Stimulated activated CD4-positive, alpha-beta T cell treated with anti-CD3 and anti-CD28 coated beads, Interleukin-12 subunit alpha, Interleukin-12 subunit beta, amount 100 ng/mL, for 24 hours (primary cell): ENCODE measurements at places on chromosomes 6 and 20.

DNA sequence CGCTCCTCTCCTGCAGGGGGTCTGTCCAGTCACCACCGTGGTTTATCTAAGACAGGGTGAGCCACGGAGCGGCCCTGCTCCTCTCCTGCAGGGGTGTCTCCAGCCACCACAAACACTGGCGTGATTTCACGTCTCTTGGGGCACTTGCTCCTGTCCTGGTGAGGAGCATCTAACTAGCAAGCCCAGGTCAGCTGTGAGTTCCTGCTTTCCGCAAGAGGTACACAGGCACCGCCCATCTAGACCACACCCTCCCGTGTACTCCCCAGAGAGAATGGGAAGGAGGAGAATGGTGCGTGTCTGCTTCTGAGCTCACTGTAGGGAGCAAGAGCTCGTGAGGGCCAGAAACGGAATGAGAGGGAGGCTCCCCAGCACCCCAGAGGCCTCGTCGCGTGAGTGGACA is 40.7 kb downstream of the DACT2 start:
- no peak for DNase-seq

DNA sequence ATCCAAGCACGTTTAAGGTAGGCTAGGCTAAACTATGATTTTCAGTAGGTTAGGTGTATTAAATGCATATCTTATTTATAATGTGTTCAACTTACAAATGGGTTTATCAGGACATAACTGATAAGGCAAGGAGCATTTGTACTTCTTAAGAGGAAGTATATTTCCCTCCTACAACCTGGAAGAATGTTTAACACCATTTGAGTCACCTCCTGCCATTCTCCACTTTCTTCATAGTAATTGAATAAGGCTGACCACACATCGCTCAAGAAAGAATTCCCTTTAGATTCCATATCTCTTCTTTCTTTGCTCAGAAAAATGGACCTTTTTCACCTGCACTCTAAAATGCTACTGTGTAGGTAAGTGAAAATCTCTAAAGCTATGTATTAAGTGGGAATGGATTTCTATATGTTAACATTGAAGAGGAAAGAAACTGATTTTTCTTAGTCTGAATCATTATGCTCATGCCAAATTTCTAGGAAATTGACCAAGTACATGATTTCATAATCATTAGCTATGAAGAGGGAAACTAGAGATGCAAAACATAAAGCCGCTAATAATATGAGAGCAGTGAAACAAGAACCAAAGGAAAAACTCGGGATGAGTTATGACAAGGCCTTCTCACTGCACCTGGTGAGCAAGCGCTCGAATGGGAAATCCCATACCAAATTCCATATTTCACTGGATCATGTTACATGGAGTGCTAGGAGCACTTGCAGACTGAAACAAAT is 210.4 kb downstream of the ALDH8A1 start:
- DNase-seq: no peak

DNA sequence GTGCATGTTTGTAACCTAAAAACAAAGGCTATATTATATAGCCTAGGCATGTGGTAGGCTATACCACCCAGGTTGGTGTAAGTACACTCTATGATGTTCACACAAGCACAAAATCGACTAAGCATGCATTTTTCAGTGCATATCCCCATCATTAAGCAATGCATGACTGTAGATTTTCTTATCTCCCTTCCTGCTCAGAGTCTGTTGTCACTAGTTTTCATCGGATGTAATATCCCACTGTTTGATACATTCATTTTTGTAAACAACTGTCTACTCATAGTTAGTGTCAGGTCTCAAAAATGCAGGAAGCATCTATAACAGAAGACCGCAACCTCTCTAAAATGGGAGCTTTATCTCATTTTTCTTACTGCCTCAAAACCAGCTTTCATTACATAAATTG is 70.7 kb downstream of the GFRAL start:
- DNase-seq: no peak

- DNase-seq: no peak
Measured at GRCh38 chr6:132713352-132714134, at the start of gene VNN1. VNN1 (minus strand) TSS chr6:132714055; CDS start chr6:132714035, 20 bp downstream.

DNA sequence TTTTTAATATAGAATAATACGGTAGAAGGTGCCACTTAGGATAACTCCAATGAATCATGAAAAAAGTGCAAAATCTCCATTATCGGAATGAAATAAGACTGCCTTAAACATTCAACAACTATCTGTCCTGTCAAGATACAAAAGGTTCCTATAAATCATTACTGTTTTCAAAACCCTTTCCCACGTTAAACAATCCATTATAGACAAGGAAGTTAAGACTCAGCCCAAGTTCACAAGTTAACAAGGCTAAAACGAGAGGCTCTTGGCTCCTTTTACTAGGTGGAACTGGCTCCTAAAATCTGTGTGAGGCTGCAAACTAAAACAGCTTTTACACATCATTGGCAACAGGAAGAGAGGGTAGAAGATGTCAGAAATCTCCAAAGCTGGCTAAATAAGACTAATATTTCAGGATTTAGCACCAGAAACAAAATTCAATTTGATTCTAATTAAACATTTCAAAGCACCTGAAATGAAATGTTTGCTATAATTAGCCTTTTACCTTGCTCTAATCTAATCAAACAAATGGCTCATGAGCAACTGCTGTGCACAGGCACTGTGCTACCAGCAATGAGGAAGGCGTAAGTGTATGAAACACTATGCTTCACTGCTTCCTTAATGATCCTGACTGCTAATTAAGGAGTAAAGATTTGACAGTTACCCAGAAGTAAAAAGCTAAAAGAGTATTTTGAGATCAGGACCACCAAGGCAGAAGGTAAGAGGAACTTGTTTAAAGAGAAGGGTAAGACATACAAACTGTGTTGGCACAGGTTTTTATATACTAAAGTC is 109.7 kb downstream of the DST start:
- DNase-seq: no peak

DNA sequence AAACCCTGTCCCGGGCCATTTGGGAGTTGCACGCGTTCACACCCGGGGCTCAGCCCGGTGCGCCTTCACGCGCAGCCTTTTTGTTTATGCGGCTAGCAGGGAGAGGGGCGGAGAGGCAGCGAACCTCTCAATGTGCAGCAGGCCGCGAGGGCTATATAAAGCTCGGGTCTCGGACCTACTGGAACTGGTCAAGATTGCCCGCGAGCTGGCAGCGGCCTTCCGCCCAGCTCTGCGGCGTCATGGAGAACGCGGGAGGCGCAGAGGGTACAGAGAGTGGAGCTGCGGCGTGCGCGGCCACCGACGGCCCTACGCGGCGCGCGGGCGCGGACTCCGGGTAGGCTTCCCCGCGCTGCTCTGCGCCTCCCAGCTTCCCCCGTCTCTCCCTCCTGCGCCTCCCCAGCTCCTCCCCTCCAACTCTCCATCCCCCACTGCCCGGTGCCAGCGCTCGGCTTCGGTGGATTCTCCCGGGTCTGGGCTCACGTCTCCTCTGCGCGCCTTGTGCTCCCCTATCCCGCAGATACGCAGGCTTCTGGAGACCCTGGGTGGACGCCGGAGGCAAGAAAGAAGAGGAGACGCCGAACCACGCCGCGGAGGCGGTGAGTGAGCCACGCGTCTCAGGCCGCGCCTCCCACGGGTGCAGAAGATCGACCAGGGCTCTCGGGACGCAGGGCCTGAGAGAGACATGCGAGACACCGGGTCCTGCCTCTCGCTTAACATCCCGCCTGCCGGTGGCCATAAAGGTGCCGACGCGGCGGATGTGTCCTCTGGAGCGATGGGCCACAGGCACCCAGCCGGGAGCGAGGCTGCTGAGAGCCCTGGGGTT is at the start of gene RIPPLY2:
TSS of gene RIPPLY2 (plus strand) at position 183 of the 823 bp plus-strand sequence. CDS start at position 240, 57 bp downstream.
- no peak for DNase-seq

- no peak for DNase-seq
Measured at GRCh38 chr6:103862297-103862696, 997.4 kb downstream of the HACE1 start.

GRCh38 chr20:51306521-51307358 is 235.8 kb downstream of the NFATC2 start:
- peak; percentile 74 for DNase-seq

GRCh38 chr6:19852927-19853326 is 15.8 kb downstream of the ID4 start:
- no peak for DNase-seq

DNA sequence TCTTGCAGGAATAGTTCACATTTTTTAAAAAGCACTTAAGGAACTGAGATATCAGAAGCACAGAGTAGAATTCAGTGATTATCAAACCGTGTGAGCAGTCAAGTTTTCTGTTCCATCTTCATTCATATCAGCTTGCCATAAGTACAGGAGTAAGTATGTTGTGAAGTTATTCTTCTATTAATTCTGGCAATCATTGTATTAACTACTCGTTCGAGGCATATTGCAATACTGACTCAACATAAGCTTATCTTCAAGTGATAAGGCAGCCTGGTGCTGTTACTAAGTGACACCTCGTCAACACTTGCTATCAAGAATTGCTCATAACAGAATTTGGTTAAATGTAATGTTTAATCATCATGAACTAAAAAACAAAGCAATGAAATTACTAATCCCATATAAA is 75.7 kb upstream of the SNX9 start:
- DNase-seq: no peak

GRCh38 chr6:158793432-158793831 is 25.7 kb downstream of the EZR start:
- DNase-seq: no peak

- no peak for DNase-seq
Measured at GRCh38 chr6:101435038-101435437, 41.5 kb downstream of the GRIK2 start.

GRCh38 chr6:75633045-75633444 is 31.4 kb downstream of the SENP6 start:
- DNase-seq: no peak

DNA sequence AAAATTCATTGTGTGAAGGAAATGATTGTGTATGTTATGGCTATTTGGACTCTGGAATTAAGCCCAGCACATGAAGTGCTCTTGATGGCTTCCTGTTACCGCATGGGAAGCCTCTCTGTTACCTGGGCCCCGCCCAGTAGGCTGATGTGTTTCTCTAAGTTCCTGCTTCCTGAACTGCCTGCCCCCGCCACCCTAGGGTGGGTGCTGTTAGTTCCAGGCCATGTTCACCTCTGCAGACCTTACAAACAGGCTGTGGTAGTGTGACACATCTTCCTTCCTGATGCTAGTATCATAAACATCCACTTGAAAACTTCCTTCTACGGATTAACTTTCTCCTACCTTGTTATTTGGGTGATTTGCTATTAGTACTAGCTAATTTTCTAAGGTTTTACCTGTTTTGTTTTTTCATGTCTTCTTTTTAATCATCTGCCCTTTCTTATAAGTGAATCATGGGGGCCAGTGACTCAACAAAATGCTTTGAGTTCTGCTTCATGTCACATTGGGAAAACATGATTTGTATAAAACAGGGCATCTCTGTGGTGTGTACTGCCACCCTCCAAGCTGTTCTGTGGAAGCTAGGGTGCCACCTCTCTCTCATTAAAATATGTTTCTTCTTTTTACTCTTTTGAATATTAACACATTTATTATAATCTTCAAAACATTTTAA is 40.6 kb downstream of the SH3BGRL2 start:
- DNase-seq: no peak

DNA sequence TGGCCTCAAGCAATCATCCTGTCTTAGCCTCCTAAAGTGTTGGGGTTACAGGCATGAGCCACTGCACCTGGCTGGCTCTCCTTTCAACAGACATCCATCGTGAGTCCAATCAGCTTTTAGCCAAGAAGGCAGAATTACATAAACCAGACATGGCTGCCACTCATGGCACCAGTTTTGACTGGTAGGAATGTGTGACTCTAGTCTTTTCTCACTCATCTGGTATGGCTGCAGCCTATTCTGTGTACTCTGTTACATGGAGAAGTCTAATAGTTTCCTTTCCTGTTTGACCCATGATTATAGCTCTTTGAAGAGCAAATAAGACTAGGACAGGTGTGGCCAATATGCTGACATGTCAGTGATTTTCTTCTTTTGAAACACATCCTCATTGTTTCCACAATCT is 27.0 kb upstream of the RNF144B start:
- no peak for DNase-seq

- no peak for DNase-seq
Measured at GRCh38 chr6:154138793-154139192, 99.8 kb downstream of the OPRM1 start.

DNA sequence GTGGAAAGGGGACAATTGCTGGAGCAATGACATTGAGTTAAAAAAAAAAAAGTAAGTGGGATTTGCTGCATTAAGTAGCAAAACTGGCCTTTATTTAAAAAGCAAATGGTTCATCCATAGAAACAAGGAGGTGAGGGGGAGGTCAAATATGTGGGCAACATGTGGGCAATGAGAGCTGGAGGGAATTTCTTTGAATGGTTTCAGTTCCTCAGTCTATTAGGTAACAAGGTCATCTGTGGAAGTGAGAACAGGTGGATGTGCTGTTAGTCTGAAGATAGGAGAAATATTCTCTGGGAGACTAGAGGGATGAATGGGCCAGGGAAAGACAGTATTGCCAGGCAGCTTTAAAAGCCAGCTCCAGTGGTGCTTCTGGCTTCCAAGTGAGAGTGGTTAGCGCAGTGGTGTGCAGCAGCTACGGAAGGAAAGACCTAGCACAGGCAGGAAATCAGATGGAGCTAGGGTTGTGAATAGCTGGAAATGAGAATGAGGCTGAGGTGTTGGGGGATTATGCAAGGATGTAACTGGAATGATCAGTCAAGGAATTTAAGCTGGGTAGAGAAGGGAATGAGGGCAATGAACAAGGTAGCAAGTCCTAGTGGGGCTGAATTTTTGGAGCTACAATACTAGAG is 727.6 kb downstream of the PTPRT start:
- DNase-seq: no peak

DNA sequence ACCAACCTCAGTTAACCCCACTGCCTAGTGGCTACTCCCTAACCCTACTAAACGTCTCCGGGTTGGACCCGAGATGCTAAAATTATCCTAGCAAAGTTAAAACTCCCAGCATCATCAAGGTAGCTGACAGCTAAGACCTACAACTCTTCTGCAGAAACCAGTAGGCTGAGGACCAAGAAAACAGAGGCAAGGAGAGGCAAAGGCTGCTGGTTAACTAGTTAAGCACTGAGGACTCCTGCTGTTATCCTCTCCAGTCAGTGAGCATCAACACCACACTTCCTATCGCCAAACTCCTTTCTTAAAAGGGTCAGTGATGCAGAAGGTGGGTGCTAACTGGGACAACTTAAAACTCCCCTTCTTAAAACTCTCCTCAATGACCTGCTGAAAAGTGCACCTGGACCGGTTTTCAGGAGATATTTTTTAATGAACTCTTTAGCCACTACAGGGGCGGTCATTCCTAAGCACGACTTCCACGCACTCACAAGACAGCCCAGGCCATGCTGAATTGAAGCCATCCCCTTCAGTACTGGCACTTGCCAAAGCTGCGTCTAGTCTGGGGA is 1.7 kb downstream of the TRERF1 start:
- peak; percentile 9 for DNase-seq

- no peak for DNase-seq
Measured at GRCh38 chr6:152957796-152958195, 25.0 kb downstream of the FBXO5 start.

- no peak for DNase-seq
Measured at GRCh38 chr6:166465003-166465399, 82.3 kb upstream of the MPC1 start.

DNA sequence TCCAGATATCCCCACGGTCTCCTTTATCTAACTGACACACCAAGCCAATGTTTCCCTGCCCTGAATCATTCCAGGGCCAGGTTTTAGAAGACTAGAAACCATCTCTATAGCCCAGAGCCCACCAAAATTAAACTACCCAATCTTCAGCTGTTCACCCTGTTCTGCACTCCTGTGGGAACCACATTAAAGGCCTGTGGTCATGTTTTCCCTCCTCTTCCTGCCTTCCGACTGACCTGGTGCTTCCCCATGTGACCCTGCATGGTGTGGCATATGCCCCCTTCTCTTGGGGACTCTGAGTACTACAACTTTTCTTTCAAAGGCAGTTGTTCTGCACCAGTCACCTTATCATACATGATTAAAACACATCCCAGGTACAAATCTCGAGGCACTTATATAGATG is 155.0 kb downstream of the TMEM200A start:
- no peak for DNase-seq
